ENCODE measurements at places on chromosomes 5 and 9.

GRCh38 chr5:67105270-67105669 is 91.3 kb downstream of the CD180 start:
- no peak for DNase-seq

DNA sequence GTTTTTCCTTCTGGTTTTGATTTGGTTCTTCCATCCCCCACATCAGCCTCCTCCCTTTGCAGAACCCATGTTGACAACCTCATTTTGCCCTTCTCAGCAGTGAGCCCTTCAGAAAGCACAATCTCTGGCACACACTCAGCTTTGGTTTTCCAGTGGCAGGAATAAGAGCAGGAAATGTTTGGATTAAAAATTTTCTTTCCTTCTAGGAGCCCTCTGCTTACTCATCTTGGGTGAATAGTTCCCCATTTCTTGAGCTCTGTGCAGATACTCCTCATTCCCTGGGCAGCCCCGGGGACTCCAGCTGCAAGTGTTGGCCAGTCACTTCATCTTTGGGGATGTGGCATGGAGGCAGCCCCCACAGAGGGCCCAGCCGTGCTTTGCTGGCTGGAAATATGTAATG is 170.5 kb downstream of the NR3C1 start:
- DNase-seq = no peak

- DNase-seq = peak; percentile 92
Observed at GRCh38 chr5:138632900-138633489, 57.8 kb upstream of the HSPA9 start.

- DNase-seq = no peak
Observed at GRCh38 chr5:64599226-64599625, 91.1 kb upstream of the SHISAL2B start.

GRCh38 chr5:2499917-2500316 is 251.6 kb downstream of the IRX2 start:
- DNase-seq = no peak

- DNase-seq = peak; percentile 21
Observed at GRCh38 chr5:113917997-113918396, 404.5 kb downstream of the YTHDC2 start.

DNA sequence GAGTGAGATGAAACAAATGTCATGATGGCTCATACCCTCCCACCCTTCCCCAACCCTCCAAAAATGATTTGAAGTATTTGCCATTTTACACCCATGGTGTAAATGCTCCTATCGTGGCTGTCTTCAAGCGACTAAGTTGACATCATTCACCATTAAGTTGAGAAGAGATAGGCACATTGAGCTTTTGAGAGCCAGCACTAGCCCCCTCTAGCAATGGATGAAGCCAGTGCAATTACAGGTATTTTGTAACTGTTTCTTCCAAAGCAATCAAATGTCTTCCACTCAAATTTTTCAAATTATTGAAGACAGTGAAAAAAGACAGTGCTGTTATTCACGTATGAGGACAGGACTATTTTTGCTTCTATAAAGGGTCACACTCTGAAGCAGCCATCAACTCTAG is 371.5 kb upstream of the KLF4 start:
- DNase-seq = no peak

- DNase-seq = no peak
Observed at GRCh38 chr9:134594078-134594941, 47.3 kb upstream of the COL5A1 start.

DNA sequence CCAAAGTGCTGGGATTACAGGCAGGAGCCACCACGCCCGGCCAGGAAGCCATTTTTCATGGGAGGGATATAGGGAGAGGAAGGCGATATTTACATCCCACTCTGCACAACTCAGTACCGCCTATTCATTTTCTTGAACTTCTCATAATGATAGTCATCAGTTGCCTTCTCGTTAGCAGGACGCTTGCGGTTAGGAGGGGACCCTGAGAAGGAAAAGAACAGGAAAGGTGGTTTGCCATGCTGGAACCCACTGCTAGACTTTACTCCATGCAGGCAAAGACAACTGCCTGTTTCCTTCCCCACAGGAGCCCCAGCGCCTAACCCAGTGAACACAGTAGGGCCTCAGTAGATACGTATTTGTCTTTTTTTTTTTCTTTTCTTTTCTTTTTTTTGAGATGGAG is 4.1 kb upstream of the TOR1A start:
- DNase-seq = no peak

GRCh38 chr9:125815568-125815967 is 68.4 kb downstream of the PBX3 start:
- DNase-seq = no peak

Data from brain (organoid and tissue), 16 donors.